ENCODE measurements at places on chromosomes 1 and 21. TPM values are rescaled to one million over a fixed set of nuclear protein-coding genes. Genes with fewer than 3 reads are reported as not detected.

Gene DIRAS3
- polyA plus RNA-seq, result 0.40 TPM

Gene ARHGAP30
- 0.45 TPM for polyA plus RNA-seq

Gene LZIC
- 22.3 TPM for polyA plus RNA-seq

Gene EXO1
- 16.2 TPM for polyA plus RNA-seq

Gene ESRRG
- 1.2 TPM for polyA plus RNA-seq

Gene PER3
- 6.1 TPM for polyA plus RNA-seq

DNA sequence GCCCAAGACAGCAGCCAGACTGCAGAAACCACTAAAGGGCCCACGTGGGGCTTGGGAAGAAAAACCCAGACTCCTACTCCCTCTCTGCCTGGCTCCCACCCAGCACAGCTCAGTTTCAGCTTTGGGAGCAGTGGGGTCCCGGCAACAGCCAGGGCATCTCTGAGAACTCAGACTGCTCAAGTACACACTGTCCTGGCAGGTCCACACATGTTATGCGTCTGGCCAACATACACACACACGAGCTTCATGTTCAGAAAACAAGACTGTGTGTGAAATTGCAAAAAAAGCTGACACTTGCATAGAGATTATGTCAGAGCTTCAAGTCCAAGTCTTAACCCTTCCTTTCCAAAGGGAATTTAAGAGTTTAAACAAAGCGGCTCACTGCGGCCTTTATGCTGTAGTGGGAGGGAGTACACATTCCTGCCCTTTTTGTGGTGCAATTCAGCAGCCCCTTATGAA lies 136.6 kb upstream of the CD34 start:
- no peak for DNase-seq

DNA sequence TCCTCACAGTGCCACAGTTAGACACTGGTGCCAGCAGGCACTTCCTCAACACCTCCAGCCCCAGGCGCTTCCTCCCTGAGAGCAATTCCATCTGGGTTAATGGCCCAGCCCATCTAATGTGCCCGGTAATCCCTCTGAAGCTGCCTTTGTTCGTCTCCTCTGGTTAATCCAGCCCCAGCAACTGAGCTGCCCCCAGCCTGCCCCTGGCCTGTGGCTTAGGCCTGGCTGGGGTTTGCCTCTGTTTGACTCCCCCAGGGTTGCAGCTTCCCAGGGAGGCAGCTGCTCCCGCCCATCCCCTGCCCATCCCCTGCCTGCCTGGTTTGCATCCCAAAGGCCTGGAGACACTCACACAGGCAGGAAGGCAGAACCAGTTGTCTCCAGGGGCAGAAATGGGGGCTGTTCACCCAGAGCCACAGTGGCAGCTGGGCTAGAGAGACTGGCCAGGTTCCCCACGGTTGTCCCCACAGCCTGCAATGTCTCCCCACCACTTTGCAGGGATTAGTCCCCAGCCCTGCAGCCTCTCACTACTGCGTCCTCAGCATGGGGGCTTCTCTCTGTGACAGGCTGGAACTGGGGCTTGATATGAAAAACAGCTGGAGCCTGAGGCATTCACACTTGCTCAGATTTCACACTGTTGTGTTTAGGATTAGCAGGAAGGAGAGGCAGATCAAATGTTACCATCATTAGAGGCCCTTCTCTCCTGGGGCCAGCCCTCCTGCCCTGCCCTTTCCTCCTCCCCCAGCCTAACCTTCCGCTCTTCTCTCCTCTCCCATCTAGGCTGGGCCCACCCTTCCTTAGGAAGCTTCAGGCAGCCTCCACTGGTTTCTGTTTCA lies 120.2 kb downstream of the TLR5 start:
- peak; percentile 39 for DNase-seq

GRCh38 chr1:242641461-242641860 lies 117.0 kb upstream of the PLD5 start:
- DNase-seq, result no peak

- peak; percentile 94 for DNase-seq
These were observed 20.9 kb upstream of the VPS13D start for GRCh38 chr1:12208764-12209494.

- DNase-seq, result no peak
These were observed 141.1 kb upstream of the SAMSN1 start for GRCh38 chr21:14687268-14687625.

- peak; percentile 63 for DNase-seq
These were observed 41.5 kb downstream of the KIAA1614 start for GRCh38 chr1:180954005-180954800.

DNA sequence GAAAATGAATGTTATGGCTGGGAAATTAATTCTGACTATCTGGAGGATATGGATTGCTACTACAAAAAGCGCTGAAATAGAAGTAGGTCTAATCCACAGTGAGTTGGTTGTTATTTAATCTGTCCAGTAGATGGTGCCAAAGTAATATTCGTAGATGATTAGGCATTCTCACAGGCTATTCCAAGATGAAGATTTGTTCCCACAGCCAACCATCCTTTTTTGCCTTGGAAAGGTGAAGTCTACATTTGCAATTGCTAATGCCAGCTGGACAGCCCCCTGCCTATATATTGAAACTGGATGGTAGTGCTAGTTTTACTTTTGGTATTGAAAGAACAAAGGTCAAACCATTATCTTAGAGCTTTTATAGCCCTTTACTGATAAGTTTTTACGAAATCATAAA lies 43.8 kb downstream of the RBM11 start:
- DNase-seq, result peak; percentile 73

DNA sequence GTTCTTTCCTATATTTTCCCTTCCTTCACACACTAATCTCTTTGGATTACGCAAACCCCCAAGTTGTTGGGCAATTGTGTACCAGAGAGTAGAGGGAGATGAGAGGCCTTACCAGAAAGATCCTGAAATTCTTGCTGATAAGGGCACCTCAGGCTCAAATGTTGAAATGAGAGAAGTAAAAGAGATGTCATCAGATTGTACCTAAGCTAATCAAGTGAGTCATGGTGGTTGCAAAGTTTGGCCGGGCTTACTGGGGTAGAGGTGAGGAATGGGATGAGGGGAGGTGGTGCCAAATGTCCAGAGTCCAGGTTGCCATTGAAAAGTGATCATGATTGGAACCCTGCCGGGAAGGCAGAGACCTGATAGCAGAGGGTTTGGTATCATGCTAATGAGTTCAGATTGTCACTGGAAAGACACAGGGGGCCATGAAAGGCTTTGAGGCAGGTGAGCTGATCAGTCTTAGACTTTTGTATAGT lies 43.1 kb downstream of the OPTC start:
- DNase-seq, result no peak

- no peak for DNase-seq
These were observed 50.1 kb downstream of the MRPL39 start for GRCh38 chr21:25557180-25557579.

- no peak for DNase-seq
These were observed 98.9 kb downstream of the CRB1 start for GRCh38 chr1:197366996-197367395.

DNA sequence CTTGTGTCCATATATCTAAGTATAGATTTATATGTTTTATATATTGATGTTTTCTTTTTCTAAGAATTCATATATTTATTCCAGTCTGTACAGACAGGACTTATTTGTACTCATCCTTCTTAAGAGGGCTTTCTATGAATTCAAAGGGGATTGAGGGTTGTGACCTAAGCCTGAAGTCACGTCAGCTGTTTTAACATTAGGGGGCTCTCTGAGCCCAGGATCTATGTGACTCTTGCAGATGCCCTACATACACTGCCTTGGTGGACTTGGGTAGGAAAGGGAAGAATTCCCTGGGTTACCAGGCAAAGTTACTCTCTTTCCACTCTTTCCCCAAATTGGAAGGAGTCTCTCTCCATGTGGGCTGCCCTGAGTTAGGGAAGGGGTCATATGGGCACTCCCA lies 283.8 kb upstream of the DAB1 start:
- no peak for DNase-seq

- no peak for DNase-seq
These were observed 12.1 kb upstream of the SELENBP1 start for GRCh38 chr1:151384584-151384983.

DNA sequence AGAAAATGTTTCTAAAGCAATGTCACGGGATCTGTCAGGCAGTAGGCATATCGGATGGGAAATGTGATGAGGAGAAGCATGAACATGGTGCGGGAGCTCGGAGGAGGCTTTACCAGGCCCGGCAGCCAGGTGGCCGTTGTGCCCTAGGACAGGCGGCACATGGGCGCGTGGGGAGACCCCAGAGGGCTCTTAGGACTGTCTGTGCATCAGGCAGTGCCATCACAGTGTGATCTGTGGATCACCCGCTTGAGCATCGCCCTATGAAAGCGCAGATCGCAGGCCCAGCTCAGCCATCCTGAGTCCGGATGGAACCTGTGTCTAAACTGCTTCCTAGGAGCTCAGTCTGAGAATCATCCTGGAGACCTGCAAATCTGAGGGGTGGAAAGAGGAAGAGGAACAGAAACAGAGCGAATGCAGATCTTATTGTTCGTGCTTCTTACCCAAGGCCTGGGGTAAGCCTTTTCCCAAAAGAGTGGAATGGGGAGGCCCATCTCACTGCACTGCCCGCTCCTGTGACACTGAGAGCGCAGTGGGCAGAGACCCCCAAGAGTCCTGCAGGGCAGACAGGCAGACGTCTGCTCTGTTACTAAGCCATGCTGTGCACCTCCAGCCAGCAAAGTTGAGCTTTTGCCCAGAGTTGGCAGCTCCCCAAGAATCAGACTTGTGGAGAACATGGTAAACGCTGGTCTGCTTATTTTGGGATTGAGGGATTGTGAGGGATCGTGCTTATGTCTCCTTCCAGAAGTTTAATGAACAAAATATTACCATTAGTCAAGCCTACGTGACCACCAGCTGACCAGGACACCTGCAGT lies 251.0 kb downstream of the RHOU start:
- peak; percentile 18 for DNase-seq
